T-helper 9 cell (primary cell): ENCODE measurements at places on chromosomes 6 and 20.

DNA sequence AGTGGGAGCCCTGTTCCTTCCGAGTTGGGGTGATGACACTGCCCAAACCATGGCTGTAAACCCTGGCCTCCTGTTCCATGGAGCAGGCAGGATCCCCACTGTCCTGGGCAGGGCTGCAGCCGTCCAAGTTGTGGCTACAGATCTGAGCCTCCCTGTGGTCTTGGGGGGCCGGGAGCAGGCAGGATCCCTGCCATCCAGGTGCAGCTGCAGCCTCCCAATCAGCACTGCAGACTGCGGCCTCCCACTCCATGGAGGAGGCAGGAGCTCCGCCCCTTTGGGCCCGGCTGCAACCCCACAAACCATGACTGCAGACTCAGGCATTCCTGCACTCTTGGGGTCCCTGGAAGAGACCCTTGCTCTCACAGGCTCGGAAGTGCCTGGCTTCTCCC lies 872.1 kb upstream of the GJE1 start:
- no peak for DNase-seq

DNA sequence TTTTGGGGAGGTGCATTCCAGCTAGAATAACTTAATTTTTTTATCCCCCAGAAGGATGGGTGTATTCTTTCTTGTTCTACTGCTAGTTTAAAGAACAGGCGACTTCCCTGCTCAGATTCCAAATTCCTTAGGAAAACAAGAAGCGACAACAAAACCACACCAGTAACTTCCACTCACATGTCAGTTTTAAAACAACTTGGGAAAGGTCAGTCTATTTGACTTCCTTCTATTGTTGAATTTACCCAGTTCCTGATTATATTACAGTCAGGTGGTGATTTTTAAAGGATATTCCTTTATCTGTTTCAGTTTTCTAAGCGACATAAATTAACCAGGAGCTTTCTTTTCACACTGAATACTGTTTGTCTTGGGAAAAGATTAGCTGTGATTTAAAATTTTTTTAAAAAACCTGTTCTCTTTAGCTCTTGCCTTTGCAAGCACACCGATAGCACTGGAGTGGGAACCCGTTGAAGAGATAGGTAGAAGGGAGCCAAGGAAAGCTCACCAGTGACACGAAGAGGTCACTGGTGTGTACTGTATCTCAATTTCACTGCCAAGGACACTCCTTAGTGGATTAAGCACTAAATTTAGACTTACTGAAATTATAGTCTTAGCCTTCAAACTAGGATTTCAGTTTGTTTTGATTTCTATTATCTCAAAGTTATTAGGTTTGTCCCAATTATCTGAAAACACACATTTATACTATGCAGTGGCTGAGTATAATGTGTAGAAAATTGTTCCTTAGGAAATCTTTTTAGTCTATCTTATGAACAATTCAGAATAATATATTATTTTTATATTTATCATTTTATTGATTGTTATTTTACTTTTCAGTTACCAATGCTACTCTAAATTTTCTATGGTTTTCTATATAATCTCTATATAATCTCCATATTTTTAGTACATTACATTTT lies 22.3 kb downstream of the MARCKS start:
- no peak for DNase-seq

- no peak for DNase-seq
Observed at GRCh38 chr20:12925210-12925755, 83.5 kb upstream of the SPTLC3 start.

DNA sequence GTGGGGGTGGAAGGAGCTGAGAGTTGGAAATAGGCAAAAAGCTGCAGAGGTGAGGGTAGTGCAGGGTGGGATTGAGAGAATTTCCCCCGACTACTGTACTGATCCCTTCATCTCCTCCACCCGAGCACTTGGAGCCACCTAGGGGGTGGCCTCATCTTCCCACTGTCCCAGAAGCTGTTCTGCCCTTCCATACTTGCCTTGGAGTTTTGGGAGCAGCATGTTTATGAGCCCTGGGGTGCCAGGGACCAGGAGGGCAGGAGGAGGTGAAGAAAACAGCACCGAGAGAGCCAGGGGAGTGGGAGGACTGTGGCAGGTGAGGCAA lies 34.0 kb upstream of the HLA-A start:
- DNase-seq, result no peak

- DNase-seq, result no peak
Observed at GRCh38 chr20:21159658-21160380, 33.9 kb downstream of the KIZ start.

DNA sequence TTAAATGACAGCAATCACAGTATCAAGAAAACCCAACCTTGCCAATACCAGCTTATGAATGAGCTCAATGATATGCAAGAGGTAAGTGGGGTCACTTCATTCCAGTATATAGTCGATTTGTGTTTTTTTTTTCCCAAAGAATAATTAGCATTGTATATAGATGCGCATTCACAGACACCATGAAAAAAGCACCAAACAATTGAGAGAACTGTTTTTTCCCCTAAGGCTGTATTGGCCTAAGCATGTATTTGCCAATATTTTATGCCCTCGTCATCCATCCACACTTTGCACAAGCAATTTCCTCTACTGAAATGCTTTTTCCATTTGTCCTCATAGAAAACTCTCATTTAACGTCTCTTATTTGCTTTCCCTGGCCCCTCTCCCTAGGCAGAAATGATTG lies 213.7 kb downstream of the SAMD5 start:
- DNase-seq, result no peak

- no peak for DNase-seq
Observed at GRCh38 chr6:4790158-4790899, 14.1 kb downstream of the CDYL start.

- DNase-seq, result no peak
Observed at GRCh38 chr6:124066946-124067552, 263.4 kb downstream of the NKAIN2 start.

GRCh38 chr6:13420269-13420668 lies 67.1 kb downstream of the GFOD1 start:
- DNase-seq, result no peak

- DNase-seq, result no peak
Observed at GRCh38 chr20:26208296-26209091, 511.8 kb upstream of the ZNF337 start.

DNA sequence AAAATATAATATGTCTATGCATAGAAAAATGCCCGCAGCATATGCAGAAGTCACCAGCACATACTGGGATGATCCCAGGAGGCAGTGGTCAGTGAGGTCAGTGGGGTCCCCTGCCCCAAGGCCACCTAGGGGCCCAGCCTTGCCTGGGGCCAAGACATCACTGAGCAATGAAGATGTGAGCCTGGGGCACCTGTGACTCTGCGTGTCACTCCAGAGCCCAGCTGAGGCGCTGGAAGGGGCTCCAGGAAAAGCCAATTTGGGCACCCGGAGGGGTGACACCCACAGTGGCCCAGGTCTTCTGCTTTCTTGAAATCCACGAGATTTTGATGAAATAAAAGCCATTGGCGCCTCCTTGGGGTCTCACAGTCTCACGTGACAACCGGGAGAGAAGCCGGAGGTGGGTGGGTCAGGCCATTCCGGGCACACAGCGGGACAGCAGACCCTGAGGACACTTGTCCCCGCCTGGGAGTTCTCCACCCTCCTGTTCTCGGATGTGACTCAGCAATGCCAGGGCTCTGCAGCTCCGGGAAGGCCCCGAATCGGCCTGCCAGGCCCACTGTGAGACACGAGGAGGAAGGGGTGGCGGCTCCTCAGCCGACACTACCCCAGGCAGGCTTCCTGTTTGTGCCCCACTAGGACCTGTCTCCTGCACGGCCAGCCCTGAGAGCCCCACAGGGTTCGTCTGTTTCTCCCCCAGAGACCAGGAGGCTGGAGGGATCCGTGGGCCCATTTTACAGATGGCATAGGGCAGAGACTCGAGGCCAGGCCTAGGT lies 24.4 kb upstream of the SLCO4A1 start:
- peak; percentile 28 for DNase-seq

- no peak for DNase-seq
Observed at GRCh38 chr6:11727998-11728961, 50.3 kb downstream of the ADTRP start.

DNA sequence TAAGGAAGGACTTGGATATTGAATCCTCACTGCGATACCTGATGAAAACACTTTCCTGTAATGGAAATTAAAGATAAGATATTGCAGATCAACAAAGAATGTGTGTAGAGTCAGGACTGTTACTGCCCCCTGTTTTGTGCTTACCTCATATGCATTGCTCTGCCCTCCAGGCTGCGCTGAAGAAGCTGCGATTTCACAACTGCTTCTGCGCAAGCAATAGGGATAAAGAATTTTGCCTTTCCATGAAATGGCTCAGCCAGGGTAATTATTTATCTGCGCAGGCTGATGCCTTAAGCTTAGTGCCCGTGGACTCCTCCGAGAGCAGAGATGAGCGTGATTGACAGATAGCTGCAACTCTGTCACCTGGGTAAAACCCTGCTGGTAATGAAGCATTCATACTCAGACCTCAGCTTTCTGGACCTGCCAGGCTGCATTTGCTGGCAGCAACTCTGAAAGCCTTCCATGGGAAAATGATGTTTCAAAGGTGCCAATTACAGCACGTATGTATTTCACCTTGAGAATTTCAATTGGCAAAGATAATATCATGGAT lies 370.6 kb downstream of the SAMD5 start:
- DNase-seq, result no peak

GRCh38 chr6:169974663-169975062 lies 223.2 kb downstream of the ERMARD start:
- DNase-seq, result no peak

DNA sequence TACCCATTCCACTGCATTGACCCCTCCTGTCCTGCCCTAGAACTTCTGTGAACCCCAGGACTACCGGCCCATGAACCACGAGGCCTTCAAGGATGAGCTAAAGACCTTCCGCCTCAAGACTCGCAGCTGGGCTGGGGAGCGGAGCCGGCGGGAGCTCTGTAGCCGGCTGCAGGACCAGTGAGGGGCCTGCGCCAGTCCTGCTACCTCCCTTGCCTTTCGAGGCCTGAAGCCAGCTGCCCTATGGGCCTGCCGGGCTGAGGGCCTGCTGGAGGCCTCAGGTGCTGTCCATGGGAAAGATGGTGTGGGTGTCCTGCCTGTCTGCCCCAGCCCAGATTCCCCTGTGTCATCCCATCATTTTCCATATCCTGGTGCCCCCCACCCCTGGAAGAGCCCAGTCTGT lies 8.7 kb downstream of the CDC25B start:
- DNase-seq, result no peak

GRCh38 chr6:84172574-84172973 lies 54.9 kb downstream of the CEP162 start:
- DNase-seq, result no peak

GRCh38 chr6:21777846-21778245 lies 184.3 kb downstream of the SOX4 start:
- DNase-seq, result no peak

DNA sequence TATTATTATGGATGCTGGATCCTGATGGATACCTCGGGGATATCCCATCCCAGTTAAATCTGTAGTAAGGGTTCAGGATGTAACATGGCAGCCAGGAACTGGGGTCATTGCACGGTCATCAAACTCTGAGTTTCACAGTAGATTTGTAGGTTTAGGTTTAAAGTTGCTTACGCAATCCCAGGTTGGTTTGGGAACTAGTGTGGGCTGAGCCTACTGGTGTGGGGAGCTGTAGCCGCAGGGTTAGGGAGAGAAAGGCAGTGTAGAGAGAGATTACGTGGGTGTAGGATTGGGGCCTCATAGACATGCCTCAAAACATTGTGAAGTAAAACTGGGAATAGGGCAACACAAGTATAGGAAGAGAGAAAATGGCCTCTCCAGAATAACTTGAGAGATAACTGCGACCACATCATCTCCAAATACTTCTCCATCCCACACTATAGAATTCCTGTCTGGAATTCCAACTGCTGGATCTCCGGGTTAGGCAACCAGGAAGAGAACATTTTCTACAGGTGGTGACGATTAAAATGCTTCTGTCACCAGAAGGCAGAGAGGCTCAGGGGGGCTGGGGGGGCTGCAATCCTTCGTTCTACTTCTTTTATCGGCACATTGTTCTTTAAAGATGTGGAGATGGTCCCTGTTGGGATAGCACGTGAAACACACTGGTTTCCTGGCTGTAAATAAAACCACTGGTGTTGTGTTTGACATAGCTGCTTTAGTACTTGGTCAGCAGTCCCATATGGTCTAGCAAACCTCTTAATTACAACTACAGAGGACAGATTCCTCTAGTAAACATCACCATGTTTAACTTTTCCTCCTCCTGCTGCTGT lies 44.9 kb upstream of the TMEM170B start:
- DNase-seq, result no peak

DNA sequence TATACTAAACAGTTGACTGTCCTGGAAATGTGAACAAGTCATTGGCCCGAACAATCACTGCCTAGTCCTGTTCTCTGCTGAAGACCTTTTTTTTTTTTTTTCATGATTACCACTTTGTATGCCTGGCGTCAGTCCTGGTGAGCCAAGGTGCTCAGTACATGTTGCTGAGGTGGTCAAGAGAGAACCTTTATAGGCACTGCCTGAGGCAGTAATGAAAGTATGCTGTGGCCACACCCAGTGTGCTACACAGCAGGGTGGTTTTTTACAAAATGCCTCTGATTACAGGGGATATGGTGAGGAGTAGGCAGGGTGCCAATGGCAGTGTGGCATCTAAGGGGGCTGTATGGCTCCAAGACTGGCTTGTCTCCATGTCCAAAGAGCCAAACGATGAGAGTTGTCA lies 135.1 kb upstream of the ENPP5 start:
- no peak for DNase-seq

DNA sequence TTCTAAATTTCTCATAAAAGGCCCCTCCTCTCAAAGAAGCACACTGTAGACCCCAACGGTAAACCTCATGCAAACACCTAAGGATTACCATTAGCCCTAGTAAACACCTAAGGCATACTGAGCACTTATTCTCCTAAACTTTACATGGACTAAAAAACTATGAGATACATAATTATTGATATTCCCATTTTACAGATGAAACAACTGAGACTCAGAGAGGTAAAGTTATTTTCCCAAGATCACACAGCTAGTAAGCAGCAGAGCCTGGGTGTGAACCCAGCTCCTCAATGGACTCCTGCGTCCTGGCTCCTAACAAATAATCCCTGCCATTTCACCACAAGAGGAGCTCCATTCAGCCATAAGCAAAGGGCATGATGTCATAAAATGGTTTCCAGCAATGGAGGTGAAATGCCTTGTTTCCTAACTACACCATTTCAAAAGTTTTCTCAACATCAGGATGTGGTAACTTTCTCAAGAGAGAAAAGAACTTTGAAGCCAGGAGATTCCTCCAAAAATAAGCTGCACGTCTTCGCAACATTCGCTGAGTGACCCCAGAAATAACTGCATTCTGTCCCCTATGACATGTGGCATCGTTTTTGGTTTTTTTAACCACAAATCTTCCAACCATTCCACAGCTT lies 4.1 kb downstream of the ATP9A start:
- no peak for DNase-seq

DNA sequence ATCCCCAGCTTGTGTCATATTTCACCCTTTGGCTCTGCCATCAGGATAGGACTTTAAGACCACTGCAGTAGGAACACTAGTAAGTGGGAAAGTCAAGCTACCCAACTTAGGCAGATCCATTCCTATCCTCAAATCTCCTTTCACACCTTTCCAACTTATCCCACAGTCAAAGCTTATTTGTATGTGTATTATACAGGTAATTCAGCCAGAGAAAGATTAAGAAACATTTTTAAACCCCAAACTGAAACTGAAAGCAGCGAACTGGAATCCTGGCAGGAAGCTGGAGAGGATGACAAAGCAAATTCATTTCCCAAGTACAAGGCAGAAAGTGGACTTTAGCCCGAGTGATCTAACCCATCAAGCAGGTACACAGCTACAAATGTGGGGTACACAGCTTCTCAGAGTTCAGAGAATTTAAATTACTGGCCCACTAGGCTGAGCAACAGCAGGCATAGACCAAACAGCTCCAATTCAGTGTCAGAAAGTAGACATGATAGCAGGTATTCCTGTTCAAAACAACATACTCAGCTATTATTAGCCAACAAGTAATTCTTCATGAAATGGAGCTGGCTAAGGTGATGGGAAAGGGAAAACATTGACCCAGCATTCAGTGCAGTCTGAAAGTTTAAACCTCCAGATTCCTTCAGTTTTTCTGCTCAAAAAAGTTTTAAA lies 39.1 kb downstream of the ILRUN start:
- DNase-seq, result no peak
